ENCODE measurements at places on chromosomes 7 and 10. TPM values are rescaled to one million over a fixed set of nuclear protein-coding genes. Genes with fewer than 3 reads are reported as not detected.

GRCh38 chr10:98262571-98262970, 5.4 kb downstream of the LOXL4 start:
- H3K4me3 ChIP-seq = no peak overlapping the region
- no peaks in the 10 kb centered on the region for H3K36me3 ChIP-seq
- peaks cover 7% of the 10 kb centered on the region for H3K4me1 ChIP-seq
- no peaks in the 10 kb centered on the region for H3K27me3 ChIP-seq
- H3K27ac ChIP-seq = no peak overlapping the region
- DNase-seq = peak; percentile 55

DNA sequence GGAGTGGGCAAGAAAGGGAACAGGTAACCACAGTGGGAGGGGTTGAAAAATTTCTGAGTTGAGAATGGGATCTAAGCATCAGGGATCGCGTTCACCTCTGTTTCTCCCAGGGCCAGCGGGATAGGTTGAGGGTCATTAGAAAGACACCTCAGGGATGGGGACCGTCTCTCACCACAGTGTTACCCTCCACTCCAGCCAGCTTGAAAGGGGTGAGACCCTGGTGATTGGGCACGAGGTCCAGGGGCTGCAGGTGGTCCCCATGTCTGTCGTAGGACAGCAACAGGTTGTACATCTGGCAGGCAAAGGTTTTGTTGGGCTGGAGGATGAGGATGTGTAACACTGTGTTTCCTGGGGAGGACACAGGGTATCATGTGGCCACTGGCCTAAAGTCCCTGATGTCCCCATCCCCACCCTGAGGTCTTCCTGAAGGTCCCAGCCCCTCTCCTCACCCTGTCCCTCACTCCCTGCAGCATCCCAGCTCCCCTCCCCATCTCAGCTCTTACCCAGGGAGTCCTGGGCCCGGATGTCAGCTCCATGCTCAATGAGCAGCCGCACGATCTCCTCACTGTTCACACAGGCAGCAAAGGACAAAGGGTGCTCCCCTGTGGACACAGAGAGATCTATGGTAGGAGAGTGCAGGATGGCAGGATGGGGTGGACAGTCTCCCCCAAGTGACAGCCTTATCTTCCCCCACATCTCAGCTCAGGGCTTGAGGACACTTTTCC, 9.1 kb downstream of the TRPV6 start:
- no peaks in the 10 kb centered on the region for H3K27me3 ChIP-seq
- no peaks in the 10 kb centered on the region for H3K4me1 ChIP-seq
- DNase-seq = no peak
- no peak overlapping the region for H3K27ac ChIP-seq

DNA sequence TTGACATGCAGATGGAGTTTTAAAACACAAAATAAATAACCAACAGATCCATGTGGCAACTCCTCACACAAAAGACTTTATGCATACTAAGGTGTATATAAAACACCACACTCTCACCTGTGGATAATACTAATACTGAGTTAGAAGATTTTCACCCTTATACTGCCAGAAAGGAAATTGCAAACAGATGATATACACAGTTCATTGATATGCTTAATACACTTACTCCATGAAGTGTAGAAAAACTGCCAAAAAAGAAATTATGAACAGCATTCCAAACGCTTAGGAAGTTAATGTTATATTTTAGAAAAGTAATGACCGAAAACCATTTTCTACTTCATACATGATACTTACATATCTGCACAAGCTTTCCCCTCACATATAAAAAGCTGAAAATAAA, 17.6 kb upstream of the SNX13 start:
- H3K27ac ChIP-seq = no peak overlapping the region
- no peak for DNase-seq
- H3K27me3 ChIP-seq = no peaks in the 10 kb centered on the region
- no peaks in the 10 kb centered on the region for H3K4me1 ChIP-seq
- no peaks in the 10 kb centered on the region for H3K36me3 ChIP-seq

DNA sequence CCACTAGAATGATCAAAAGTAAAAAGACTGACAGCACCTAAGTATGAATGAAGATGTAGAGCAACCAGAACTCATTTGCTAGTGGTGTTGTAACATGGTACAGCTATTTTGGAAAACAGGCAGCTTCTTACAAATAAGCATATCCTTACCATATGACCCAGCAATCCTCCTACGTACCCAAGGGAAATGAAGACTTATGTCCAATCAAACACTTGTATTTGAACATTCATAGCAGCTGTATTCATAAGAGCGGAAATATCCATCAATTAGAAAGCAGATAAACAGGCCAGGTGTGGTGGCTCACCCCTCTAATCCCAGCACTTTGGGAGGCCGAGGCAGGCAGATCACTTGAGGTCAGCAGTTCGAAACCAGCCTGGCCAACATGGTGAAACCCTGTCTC, 53.0 kb downstream of the KLRG2 start:
- no peak overlapping the region for H3K27ac ChIP-seq
- H3K27me3 ChIP-seq = no peaks in the 10 kb centered on the region
- no peaks in the 10 kb centered on the region for H3K36me3 ChIP-seq
- DNase-seq = no peak
- no peak overlapping the region for H3K4me3 ChIP-seq

DNA sequence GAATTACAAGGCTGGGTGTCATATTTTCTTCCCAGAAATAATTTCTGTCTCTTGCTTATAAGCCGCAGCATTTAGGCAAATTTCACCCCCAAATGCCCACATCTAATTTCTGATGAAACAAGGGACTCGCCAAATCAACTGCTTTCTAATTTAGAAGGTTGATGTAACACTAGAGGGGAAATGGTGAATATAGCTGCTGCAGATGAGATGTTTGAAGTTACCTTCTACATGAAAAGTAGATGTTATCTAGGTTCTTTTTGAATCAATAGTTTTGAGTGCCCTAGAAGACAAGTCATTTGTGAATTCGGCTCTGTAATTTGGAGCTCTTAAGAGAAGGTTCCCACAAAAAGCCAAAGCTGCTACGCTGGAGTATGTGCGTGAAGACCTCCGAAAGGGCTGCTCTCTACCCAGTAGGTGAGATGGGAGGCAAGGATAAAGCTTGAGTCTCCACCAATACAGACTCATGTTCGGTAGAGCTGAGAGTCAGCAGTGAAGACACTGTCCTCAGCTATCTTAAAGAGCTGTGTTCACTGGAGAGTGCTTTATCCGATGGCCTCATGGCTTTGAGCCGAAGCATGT, 99.5 kb downstream of the FANK1 start:
- no peaks in the 10 kb centered on the region for H3K4me1 ChIP-seq
- H3K36me3 ChIP-seq = no peaks in the 10 kb centered on the region

STEAP1 gene
- not detected for total RNA-seq

COL1A2 gene
- total RNA-seq = 116 TPM
